ENCODE measurements at places on chromosomes 3 and 15.

DNA sequence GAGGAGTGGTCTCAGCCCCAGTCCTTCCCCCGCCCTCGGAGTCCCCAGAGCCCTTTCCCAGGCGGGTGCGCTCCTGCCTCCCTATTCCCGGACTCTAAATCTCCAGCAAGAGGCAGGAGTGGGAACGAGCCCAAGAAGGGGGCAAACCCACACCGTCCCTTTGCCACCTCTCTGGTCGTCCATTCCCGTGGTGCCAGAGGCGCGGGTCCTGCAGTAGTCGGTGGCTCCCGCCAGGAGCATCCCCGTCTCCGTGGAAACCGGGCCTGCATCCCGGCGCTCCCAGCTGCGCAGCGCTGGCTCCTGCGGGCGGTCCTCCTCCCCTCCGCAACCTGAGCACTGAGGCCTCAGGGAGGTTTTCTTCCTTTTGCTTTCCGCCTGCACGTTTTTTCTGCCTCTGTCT lies 44.8 kb downstream of the LHFPL4 start:
- no peak for DNase-seq

- DNase-seq, result peak; percentile 29
Observed at GRCh38 chr3:195897853-195898415, 10.4 kb downstream of the TNK2 start.

DNA sequence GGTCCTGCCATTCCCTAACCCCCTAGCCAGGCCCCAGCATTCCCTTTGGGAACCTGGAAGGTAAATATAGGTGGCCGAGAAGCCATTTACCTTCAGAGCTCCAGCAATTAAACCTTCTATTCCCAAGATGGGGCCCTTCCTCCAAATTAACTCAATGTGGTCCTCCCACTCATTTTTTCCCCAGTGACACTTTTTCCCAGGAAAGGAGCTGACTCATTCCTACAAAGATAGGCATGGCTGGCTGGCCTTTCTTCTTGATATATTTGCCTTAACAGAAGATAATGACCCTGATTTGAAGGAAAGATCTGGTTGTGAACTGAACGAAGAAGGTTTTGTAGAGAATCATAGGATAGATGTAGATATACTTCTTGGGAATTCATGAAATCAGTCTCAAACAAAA lies 279.0 kb upstream of the VEPH1 start:
- peak; percentile 43 for DNase-seq

GRCh38 chr15:64013179-64014062 lies 32.9 kb downstream of the DAPK2 start:
- DNase-seq, result peak; percentile 54

DNA sequence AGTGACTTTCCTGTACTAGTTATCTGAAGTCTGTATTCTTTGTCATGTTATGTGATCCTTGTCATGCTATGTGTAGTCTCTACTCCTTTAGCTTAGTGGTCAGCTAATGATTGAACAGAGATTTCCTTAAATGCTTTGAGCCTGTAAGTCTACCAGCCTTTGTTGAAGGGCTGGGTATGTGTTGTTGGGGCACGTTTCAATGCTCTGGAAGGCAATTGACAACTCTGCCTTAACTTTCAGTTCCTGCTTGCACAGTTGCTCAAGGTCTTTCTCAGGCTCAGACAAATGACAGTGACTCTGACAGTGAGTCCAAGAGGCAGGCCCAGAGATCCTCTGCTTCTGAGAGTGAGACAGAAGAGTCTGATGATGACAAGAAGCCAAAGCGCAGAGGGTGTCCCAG lies 89.3 kb downstream of the CHD2 start:
- DNase-seq, result no peak

DNA sequence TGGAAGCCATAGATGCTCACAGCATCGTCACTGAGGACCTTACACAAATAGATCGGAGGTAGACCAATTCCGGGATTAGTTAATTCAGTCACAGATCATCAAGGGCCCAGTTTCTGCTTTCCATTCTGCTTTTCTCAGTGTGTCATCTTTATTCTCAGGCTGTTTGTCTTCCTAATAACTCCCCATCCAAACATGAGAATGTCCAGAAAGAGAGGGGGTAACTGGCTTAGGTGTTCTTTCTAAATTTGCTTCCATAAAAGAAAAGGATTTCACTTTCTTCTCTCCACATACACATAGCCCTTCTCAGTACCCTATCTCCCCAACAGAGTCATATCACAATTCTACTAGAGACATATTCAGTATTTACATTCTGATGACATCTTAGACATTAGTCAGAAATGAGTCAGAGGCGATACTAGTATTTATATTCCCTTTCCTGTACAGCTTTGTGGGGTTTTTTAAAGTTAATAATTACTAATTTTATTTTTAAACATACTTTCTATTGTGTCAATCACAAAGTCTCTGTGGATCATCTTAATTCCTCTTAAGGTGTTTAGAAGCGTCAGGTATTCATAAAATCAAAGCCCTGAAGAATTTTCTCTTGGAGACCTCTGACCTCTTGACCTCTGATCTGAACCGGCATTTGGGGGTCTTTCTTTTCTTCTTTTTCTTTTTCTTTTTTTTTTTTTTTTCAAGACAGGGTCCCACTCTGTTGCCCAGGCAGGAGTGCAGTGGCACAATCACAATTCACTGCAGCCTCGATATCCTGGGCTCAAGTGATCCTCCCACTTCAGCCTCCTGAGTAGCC lies 24.3 kb upstream of the IL12A start:
- DNase-seq, result peak; percentile 82

GRCh38 chr15:94335616-94336015 lies 104.3 kb downstream of the MCTP2 start:
- DNase-seq, result no peak

- peak; percentile 91 for DNase-seq
Observed at GRCh38 chr3:51686512-51687215, 15.6 kb downstream of the TEX264 start.

DNA sequence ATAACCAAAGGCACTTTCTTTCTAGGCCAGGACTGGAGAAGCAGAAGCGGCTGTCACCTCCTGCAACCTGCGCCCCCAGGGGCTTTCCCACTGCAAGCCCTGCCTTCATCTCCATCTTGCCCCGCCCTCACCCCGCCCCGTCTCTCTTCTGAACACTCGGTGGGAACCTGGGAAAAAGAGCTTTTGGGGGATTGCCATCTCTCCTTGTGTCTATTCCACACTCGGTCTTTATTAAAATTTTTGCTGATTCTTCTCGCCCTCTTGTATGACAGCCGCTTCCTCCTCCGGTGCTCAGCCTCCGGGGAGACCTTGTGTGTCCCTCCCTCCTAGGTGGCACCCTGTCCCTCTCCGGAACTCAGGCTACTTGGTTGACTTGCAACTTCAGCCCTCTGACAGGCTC lies 41.9 kb upstream of the SPESP1 start:
- DNase-seq, result no peak

DNA sequence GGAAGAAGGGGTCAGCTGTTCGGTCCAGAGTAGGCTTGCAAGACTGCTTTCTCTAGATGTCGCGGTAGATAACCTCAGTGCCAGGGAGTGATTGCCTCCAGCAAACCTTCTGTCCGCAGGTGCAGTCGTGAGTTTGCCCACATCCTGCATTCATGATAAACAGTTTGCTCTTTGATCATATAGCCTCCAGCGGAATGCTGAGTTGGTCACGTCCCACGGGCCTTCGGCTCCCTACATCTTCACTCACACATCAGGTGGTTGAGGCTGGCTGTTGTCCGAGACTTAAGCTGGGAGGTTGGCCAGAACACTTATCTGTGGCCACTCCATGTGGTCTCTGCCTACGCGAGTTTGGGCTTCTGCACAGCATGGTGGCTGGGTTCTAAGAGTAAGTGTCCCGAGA lies 62.1 kb upstream of the NR2C2 start:
- peak; percentile 66 for DNase-seq

- DNase-seq, result peak; percentile 77
Observed at GRCh38 chr15:51647128-51647562, 24.6 kb upstream of the DMXL2 start.

- DNase-seq, result no peak
Observed at GRCh38 chr3:154280161-154280560, 44.1 kb downstream of the DHX36 start.

DNA sequence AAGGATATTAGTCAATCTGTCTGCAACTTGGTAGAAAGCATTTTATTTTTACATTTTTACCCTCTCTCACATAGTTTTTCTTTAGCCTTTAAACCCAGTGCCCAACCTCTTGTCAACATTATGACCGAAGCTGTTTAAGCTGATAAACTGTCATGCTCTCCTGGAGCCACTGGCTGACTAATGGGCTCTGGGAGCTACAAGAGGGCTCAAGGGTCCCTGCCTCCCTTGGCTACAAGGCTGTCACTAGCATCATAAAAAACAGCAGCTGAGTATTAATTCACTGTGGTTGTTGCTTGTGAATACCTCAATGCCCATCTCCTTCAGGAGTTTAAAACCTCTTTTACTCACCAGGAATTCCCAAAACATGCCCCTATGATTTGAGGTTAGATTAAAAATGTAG lies 237.9 kb downstream of the ZMAT3 start:
- DNase-seq, result no peak

GRCh38 chr15:27842526-27842925 lies 256.6 kb downstream of the OCA2 start:
- DNase-seq, result no peak

- DNase-seq, result no peak
Observed at GRCh38 chr3:65449841-65450428, 588.8 kb downstream of the MAGI1 start.

- peak; percentile 92 for DNase-seq
Observed at GRCh38 chr3:13574798-13575451, 26.0 kb downstream of the FBLN2 start.

DNA sequence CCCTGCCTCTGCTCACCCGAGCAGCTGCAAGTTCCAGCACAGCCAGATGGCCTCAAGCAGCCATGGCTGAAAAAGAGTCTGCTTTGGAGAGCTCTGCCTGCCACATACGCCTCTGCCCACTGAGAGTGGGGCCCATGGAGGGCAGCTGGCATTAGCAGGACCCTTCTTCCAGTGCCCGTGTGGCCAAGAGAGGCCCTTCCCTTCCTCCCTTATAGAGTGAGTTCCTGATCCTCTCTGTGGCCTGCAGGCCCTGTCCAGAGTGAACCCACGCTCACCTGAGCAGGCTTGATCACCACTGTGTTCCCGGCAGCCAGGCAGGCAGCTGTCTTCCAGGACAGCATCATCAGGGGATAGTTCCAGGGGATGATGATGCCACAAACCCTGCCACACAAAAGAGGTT lies 41.4 kb upstream of the SLC41A3 start:
- no peak for DNase-seq

GRCh38 chr3:42681361-42682038 lies 3.8 kb upstream of the KLHL40 start:
- DNase-seq, result no peak

GRCh38 chr3:182294256-182294655 lies 499.0 kb upstream of the ATP11B start:
- DNase-seq, result peak; percentile 69

DNA sequence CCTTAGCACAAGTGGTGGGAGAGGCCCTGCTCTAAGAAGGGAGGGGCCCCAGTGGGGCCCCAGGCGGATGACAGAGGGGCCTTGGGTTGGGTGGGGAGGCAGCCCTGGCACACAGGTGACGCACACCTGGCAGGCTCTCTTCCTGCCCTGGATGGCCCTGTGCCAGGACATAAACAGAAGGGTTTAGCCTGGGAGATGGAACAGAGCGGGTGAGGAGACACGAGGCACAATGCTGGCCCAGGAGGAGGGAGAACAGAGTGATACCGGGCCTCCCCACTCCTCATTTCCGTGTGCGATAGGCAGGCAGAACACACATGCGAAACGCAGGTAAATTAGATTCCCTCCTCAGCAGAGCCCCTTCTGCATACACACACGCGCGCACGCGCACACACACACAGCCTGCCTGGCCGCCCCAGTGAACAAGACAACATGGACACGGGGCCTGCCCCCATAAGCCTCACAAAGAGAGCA lies 39.8 kb downstream of the IDH2 start:
- DNase-seq, result no peak

DNA sequence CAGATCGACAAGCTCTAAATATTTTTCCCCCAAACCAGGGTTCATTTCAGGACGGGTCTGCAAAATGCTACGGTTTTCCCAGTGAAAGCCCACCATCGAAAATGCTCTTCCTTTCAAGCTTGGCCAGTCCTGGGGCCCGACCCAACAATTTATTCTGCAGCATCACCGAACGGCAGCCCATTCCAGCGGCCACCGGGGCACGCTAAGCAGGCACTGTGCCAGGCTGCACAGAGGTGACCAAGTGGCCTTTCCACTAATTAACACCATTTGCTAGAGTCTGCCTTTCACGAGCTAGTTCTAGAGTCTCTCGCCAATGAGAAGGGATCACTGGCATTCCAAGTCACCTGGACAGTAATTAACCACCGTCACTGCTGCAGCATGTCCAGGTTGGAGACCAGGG lies 14.4 kb downstream of the RGMA start:
- DNase-seq, result no peak

DNA sequence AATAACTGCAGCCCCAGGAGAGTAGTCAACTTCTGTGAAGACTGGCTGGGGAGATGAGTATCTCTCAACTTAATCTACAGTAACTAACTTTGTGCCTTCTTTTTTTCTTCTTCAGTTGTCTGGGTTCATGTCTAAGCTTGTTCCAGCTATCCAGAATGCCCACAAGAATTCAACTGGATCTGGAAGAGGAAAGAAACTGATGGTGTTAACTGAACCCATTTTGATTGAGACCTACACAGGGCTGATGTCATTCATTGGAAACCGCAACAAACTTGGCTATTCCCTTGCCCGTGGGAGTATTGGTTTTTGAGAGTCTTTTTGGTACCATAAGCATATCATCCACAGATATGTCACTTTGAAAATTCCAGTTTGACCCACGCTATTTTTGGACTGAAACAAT lies 148.7 kb downstream of the TPRG1 start:
- no peak for DNase-seq

GRCh38 chr3:39435006-39435748 lies 28.7 kb downstream of the RPSA start:
- DNase-seq, result no peak

DNA sequence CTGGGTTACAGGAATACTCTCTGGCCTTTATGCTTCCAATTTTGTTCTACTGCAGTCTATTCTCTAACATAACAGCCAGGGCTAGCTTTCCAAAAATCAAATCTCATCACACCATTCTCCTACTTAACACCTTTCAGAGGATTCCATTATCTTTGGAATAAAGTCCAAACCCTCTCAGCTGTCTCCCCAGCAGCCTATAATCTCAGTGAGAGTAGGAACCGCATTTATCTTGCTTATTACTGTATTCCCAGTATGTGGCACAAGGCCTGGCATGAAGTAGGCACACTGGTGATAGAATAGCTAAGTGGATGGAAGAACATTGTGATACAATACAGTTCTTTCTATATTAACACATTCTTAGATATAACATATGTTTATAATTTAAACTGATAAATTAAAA lies 49.0 kb upstream of the MYO5C start:
- no peak for DNase-seq

DNA sequence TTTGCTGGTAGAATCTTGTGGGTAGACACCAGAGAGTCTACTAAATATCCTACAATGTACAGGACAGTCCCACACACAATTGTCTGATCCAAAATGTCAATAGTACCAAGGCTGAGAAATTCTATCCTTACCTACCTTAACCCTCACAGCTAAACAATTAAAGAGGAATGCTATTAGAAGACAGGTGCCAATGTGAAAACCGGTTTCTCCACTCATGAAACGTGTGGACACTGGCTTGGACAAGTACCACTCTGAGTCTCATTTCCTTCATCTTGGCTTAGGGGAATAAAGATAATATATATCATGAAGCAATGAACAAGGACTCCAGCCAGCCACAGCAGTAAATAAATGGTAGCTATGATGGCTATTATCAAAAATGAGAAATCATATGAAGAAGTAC lies 90.2 kb downstream of the RFTN1 start:
- DNase-seq, result no peak

- DNase-seq, result peak; percentile 86
Observed at GRCh38 chr3:111810909-111811308, 48.2 kb upstream of the PHLDB2 start.

GRCh38 chr3:124699686-124700396 lies 30.4 kb upstream of the UMPS start:
- no peak for DNase-seq

Data from A172 (cell line).